Panc1 (cell line): ENCODE measurements at places on chromosomes 3 and 15.

DNA sequence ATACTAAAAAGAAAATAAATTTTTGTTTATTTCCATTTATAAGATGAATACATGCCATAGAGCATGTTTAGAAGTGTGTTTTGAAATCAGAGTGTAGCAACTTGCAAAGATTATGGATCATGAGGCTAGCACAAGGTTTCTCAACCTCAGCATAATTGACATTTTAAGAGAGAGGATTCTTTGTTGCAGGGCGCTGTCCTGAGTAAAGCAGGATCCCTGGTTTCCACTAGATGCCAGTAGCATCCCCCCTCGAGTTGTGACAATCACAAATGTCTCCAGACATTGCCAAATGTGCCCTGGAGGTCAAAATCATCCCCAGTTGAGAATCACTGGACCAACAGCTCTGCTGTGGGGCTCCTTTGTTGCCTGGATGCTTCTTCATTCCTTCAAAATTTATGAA is 128.5 kb upstream of the RBMS3 start:
- DNase-seq, result no peak

DNA sequence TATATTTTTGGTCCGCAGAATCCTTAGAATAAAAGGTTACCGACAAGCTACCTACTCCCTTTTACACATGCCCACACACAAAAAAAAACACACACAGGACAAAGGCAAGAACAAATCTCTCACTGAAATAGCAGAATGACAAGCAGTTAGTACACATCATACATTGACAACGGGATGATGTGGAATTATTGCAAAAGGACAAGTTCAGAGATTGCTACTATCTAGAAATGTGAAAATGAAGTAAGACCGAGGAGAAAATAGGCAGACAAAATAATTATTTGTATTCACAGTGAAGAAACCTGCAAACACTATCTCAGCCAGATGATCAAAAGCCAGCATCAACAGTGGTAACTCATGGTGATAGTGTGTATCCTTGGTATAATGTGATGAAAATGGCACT is 112.2 kb upstream of the C3orf80 start:
- DNase-seq, result no peak

GRCh38 chr3:121584418-121584817 is 8.8 kb upstream of the FBXO40 start:
- DNase-seq, result no peak

GRCh38 chr3:72537448-72537847 is 310.8 kb downstream of the SHQ1 start:
- no peak for DNase-seq

DNA sequence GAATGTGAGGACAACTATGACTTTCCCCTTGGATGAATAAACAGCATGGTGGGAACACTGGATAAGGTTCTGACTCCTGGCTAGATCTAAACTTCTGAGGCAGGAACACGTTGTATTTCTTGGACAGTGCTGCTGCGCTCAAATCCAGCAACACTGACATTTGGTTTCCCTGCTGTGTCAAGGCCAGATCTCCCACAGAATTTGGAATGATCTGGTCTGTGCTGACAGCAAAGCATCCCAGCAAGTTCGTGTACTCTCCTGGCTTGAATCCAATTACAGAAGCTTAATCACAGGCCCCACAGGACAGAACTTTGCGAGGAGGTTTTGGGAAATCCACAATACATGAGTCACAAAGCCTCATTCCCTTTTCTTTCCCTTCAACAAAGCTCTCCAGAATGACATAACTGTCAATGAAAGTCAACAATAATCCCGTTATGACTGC is 92.5 kb downstream of the ADAMTS9 start:
- DNase-seq, result no peak

GRCh38 chr15:25773248-25773647 is 89.9 kb downstream of the ATP10A start:
- no peak for DNase-seq

- DNase-seq, result no peak
Measured at GRCh38 chr3:128395500-128396162, 71.1 kb downstream of the DNAJB8 start.

DNA sequence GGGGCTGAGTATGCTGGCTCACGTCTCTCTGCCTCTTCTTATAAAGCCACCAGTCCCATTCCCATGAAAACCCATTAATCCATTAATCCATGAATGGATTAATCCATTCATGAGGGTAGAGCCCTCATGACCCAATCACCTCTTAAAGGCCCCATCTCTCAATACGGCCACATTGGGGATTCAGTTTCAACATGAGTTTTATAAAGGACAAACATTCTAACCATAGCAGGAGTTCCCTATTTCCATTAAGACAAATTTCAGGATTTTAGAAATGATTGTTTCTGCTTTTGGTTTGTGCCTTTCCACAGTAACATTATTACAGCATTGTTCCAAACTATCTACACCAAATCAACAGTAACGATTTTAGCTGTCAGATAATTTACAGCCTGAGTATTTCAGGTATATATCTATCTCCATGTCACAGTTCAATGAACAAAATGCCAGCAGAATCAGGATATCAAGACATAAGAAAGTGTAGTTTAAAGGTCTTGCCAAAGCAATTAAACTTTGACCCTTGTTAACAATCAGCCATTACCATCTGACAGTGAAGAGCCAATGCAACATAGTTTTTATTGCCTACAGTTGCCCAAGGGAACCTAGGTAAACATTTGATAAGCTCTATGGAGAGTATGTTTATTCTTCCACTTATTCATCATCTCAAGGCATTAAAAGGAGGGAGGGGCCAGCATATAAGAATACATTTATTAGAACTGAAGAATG is 3.8 kb downstream of the TSPAN3 start:
- DNase-seq, result no peak

DNA sequence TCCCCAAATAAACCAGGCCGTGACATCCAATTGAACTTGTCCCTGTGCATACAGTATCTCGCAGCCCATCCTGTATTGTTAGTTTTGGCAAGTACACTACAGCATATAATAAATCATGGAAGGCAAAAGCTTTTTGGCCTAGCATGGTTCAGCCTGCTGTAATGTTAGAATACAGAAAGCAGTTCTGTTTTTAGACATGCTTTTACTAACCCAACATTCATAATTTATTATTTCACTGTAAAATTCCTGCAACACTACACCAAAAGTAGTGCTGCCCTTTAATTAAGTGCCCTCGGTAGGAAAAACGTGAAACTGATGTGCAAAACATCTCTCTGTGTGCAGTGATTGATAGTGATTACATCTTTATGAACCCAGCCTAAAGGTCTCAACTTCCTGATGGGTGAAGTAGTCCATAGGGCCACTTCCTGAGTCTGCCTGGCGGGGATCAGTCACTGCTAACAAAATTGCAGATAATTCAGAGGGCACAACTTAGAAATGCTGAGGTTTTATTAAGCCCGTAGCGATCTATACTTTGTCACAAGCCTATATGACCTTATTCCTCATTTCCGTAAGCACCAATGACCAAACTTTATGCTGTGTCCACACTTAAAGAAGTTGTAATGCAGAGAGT is 227.8 kb downstream of the CDIN1 start:
- no peak for DNase-seq

GRCh38 chr15:74443100-74443909 is 9.5 kb upstream of the SEMA7A start:
- DNase-seq, result no peak
